ENCODE measurements at places on chromosomes 2 and 18. TPM values are rescaled to one million over a fixed set of nuclear protein-coding genes. Genes with fewer than 3 reads are reported as not detected.

Gene PRSS56
- total RNA-seq, result not detected

Gene COLEC11
- 0.92 TPM for total RNA-seq

Gene IL1RL1
- 1.1 TPM for total RNA-seq

Gene CXCR1
- total RNA-seq, result not detected

Gene REL
- total RNA-seq, result 2.1 TPM

Gene VWA3B
- total RNA-seq, result not detected

Gene RNU2-63P
- not detected for total RNA-seq

Gene C1QL2
- not detected for total RNA-seq

Gene ATP8B1
- total RNA-seq, result 210 TPM

Gene NEB
- 0.53 TPM for total RNA-seq

Gene MC2R
- total RNA-seq, result not detected

Data from aortic smooth muscle cell (primary cell).